Spleen (tissue), 13 donors: ENCODE measurements at places on chromosomes 4 and X.

- no peak for DNase-seq
Observed at GRCh38 chr4:25299476-25300203, 12.9 kb upstream of the ZCCHC4 start.

DNA sequence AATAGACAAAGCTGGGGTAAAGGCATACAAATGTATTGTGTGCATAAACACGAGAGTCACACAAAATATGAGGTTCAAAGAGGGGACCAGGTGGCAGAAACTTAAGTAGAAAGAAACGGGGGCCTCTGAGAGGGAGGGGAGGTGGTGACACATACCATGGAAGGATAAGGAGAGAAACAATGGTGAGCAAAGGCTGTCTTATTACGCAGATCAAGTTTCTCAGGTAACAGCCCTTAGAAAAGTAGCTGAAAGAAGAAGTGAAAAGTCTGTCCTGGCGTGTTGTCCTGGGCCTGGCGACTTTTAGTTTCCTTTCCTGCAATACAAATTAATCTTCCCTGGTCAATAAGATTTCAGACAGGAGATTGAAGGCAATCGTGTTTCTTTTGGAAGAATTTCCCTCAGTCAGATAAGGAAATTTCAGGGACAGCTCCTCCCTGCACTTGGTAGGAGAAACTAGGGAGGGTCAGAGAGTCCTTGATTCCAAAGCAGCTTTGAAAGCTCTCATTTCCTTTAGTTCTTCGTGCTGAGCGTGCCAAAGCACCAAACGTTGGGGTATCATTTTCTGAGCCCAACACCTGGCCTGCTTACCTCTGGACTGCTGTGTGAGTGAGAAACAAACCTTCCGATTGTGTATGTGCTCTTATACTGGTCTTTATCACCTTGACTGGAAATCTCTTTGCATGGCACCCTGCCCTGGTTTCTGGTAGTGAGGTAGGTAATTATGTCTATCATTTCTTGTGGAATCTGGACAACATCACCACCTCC is 676.7 kb upstream of the LCORL start:
- DNase-seq, result no peak

GRCh38 chr4:26099967-26100366 is 185.9 kb downstream of the SMIM20 start:
- DNase-seq, result no peak

DNA sequence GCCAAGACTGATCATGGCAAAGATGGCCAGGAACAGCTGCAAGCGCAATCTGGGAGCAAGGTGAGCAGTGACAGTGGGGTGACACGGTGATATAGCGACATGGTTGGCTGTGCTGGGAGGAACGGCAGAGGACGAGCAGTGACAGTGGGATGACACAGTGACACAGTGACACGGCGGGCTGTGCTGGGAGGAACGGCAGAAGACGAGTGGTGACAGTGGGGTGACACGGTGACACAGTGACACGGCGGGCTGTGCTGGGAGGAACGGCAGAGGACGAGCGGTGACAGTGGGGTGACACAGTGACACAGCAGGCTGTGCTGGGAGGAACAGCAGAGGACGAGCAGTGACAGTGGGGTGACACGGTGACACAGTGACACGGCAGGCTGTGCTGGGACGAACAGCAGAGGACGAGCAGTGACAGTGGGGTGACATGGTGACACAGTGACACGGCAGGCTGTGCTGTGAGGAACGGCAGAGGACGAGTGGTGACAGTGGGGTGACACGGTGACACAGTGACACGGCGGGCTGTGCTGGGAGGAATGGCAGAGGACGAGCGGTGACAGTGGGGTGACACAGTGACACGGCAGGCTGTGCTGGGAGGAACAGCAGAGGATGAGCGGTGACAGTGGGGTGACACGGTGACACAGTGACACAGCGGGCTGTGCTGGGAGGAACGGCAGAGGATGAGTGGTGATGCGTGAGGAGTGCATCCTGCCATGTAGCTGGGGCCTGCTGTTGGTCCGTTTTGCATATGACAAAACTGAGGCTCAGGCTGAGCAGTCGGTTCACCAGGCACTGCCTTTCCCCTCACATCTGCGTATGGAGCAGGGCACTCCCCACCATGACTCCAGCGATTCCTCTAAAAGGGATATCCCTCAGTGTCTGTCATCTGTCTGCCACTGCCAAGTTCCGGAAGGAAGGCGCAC is 36.0 kb upstream of the MXD4 start:
- peak; percentile 78 for DNase-seq

GRCh38 chr4:139668036-139668435 is 2.4 kb downstream of the MGST2 start:
- no peak for DNase-seq
